M059J (cell line): ENCODE measurements at places on chromosomes 7 and 10. TPM values are rescaled to one million over a fixed set of nuclear protein-coding genes. Genes with fewer than 3 reads are reported as not detected.

ZNF117 gene
- total RNA-seq: 4.7 and 5.0 TPM in 2 replicates

GRCh38 chr7:107035446-107035845, 9.1 kb upstream of the PRKAR2B start:
- DNase-seq: peak; percentile 93

DNA sequence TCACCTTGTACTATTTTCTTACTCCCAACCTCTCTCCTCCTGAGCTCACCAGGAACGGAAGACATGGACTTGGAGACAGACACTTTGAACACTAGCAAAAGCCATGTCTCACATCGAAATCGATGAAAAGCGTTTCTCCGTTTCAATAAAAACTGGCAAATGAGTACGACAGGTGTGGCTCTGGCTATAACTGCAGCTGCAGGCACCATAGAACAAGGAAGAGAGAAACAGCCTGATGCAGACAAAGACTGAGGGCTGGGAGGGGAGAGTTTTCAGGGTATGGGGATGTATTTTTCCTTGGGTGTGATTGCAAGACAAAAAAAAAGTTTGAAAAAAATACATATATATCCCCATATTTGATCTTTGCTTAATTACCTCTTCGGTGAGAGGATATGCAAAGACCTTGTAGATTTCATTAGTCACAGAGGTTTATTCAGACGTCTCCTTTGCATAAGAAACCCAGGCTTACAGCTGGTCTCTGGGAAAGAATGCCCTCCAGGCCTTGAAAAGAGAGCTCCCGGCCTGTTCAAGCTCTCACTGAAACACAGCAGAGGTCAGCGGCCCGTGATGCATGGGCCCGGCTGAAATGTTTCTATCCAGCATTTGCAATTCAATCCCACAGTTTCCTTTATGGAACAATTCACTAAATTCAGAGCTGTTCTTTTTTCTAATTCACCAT, 63.1 kb downstream of the TLL2 start:
- no peak for DNase-seq

DNA sequence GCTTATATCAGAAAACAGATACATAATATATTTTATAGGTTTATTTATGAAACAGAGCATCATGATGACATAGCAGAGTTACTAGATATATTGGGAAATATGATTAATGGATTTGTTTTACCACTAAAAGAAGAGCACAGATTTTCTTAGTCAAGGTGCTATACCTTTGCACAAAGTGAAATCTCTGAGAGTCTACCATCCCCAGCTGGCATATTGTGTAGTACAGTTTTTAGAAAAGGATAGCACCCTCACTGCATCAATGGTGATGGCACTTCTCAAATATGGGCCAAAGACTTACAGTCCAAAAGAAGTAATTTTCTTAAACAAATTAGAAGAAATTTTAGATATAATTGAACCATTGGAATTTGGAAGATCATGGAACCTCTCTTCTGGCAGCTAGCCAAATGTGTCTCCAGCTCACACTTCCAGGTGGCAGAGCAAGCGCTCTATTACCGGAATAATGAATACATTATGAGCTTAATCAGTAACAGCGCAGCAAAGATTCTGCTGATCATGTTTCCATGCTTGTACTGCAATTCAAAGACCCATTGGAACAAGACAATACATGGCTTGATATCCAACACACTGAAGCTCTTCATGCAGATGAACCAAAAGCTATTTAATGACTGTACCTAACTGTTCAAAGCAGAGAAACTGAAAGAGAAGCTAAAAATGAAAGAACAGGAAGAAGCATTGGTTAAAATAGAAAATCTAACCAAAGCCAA, 21.9 kb upstream of the CREB3L2 start:
- no peak for DNase-seq

GRCh38 chr7:129903935-129904334, 48.8 kb downstream of the UBE2H start:
- no peak for DNase-seq

- peak; percentile 3 for DNase-seq
Measured at GRCh38 chr7:127189074-127189473, 63.7 kb downstream of the GRM8 start.

- DNase-seq: peak; percentile 4
Measured at GRCh38 chr10:35797187-35797586, 155.1 kb upstream of the FZD8 start.
